GM23248 (cell line): ENCODE measurements at places on chromosomes 3 and 15. TPM values are rescaled to one million over a fixed set of nuclear protein-coding genes. Genes with fewer than 3 reads are reported as not detected.
A peak's percentile ranks its signal among the peaks of the same experiment; 100 is the strongest.

GRCh38 chr3:189166321-189166720, 5.5 kb upstream of the TPRG1 start:
- H3K27ac ChIP-seq: no peak overlapping the region
- H3K4me3 ChIP-seq: no peak overlapping the region
- H3K27me3 ChIP-seq: no peaks in the 10 kb centered on the region
- no peaks in the 10 kb centered on the region for H3K4me1 ChIP-seq
- DNase-seq: no peak

GRCh38 chr15:71588746-71589145, 221.6 kb upstream of the NR2E3 start:
- no peaks in the 10 kb centered on the region for H3K36me3 ChIP-seq
- peak; percentile 58 for DNase-seq
- no peaks in the 10 kb centered on the region for H3K27me3 ChIP-seq
- no peak overlapping the region for H3K27ac ChIP-seq
- H3K4me1 ChIP-seq: peaks cover 7% of the 10 kb centered on the region; the same call in 1 of the 2 replicates
- no peak overlapping the region for H3K4me3 ChIP-seq

- no peaks in the 10 kb centered on the region for H3K4me1 ChIP-seq
- H3K27ac ChIP-seq: no peak overlapping the region
- H3K36me3 ChIP-seq: no peaks in the 10 kb centered on the region
Measured at GRCh38 chr15:47932261-47932660, 188.5 kb upstream of the SLC24A5 start.

- H3K36me3 ChIP-seq: no peaks in the 10 kb centered on the region
- no peaks in the 10 kb centered on the region for H3K27me3 ChIP-seq
- 0 out of 2 replicates have a peak, but pooled peaks cover 3% of the 10 kb centered on the region for H3K4me1 ChIP-seq
- no peak for DNase-seq
Measured at GRCh38 chr3:177110895-177111294, 86.4 kb downstream of the TBL1XR1 start.

GRCh38 chr3:47542471-47543173, 29.1 kb upstream of the ELP6 start:
- H3K4me3 ChIP-seq: no peak overlapping the region
- DNase-seq: peak; percentile 70
- no peaks in the 10 kb centered on the region for H3K4me1 ChIP-seq
- H3K27me3 ChIP-seq: no peaks in the 10 kb centered on the region
- no peak overlapping the region for H3K27ac ChIP-seq
- H3K36me3 ChIP-seq: no peaks in the 10 kb centered on the region

GRCh38 chr3:156381253-156381652, 173.7 kb downstream of the SSR3 start:
- H3K27ac ChIP-seq: no peak overlapping the region
- DNase-seq: no peak
- no peak overlapping the region for H3K4me3 ChIP-seq
- no peaks in the 10 kb centered on the region for H3K4me1 ChIP-seq
- no peaks in the 10 kb centered on the region for H3K27me3 ChIP-seq
- no peaks in the 10 kb centered on the region for H3K36me3 ChIP-seq

GRCh38 chr3:155154255-155154654, 74.1 kb downstream of the MME start:
- H3K4me1 ChIP-seq: no peaks in the 10 kb centered on the region
- H3K36me3 ChIP-seq: peaks cover 59% of the 10 kb centered on the region
- H3K4me3 ChIP-seq: no peak overlapping the region
- no peaks in the 10 kb centered on the region for H3K27me3 ChIP-seq
- no peak overlapping the region for H3K27ac ChIP-seq

DNA sequence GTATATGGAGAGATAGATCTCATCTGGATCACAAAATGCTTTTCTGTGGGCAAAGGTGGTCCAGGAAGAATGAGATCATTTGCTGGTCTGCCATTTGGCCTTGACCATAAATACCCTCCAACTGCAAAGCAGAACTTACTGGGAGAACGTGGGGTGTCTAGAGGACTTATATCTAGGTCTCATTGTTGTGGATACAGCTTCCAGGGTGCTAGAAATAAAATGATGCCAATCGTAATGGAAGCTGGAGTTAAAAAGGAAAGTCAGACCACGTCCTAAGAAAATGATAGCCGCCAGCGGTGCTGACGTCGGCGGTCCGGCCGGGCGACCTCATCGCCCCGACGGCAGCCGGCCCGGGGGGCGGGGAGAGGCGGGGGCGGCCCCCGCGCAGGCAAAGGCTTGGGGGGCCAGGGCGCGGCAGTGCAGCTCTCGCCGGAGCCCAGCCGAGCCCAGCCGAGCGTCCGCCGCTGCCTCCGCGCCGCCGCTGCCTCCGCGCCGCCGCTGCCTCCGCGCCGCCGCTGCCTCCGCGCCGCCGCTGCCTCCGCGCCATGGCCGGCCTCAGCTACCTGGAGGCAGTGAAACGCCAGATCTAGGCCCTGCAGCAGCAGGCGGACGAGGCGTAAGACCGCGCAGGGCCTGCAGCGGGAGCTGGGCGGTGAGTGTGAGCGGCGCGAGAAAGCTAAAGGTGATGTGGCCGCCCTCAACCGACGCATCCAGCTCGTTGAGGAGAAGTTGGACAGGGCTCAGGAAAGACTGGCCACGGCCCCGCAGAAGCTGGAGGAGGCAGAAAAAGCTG, 89.5 kb downstream of the EOMES start:
- H3K27me3 ChIP-seq: no peaks in the 10 kb centered on the region
- H3K4me1 ChIP-seq: peaks cover 34% of the 10 kb centered on the region
- H3K4me3 ChIP-seq: peak overlapping the region; percentile 70
- peak overlapping the region; percentile 90 for H3K27ac ChIP-seq
- no peaks in the 10 kb centered on the region for H3K36me3 ChIP-seq

DNA sequence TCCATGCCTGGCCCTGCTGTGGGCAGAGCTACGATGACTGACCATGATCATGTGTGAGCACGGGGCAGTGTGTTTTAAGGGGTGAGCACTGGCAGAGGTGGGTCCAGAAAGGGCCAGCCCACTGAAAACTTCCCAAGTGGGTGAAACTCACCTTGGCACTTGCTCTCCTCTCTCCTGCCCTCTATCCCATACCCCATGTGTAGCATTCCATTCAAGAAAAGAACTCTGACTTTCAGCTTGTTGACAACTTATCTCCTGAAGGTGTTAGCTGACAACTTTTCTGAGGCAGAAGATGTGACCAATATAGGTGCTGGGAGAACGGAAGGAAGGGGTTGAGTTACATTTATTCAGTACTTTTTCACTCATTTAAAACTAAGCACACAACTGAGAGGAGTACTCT, 305.2 kb downstream of the RORA start:
- no peaks in the 10 kb centered on the region for H3K36me3 ChIP-seq
- H3K4me3 ChIP-seq: no peak overlapping the region
- H3K4me1 ChIP-seq: no peaks in the 10 kb centered on the region
- H3K27ac ChIP-seq: no peak overlapping the region
- DNase-seq: no peak

DNA sequence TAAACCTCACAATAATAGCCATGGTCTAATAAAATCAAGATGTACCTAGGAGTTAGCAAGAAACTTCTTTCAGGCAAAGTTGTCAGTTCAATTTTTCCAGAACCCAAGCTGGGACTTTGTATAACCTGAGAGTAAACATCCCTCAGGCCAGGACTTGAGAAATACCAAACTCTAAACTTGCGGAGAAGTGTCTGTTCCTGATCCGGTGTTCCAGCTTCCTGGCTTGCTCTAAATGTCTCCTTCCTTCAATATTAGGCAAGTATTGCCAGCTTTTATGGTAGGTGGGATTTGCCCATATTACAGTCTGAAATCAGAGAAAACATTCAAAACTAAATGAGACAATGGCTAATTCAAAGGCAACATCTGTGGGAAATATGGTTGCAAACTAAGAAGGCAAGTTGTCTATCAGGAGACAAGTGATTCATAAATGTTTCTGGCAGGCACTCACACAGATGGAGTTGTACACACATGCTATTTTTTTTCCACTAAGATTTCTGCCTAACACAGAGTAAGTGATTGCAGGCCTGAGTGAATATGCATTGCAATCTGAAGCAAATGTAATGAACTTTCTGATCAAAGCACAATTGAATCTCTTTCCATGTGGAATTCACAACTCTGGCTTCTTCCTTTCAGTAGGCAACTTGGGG, 88.3 kb upstream of the COL8A1 start:
- no peak overlapping the region for H3K4me3 ChIP-seq
- H3K27ac ChIP-seq: no peak overlapping the region
- H3K27me3 ChIP-seq: no peaks in the 10 kb centered on the region

DNA sequence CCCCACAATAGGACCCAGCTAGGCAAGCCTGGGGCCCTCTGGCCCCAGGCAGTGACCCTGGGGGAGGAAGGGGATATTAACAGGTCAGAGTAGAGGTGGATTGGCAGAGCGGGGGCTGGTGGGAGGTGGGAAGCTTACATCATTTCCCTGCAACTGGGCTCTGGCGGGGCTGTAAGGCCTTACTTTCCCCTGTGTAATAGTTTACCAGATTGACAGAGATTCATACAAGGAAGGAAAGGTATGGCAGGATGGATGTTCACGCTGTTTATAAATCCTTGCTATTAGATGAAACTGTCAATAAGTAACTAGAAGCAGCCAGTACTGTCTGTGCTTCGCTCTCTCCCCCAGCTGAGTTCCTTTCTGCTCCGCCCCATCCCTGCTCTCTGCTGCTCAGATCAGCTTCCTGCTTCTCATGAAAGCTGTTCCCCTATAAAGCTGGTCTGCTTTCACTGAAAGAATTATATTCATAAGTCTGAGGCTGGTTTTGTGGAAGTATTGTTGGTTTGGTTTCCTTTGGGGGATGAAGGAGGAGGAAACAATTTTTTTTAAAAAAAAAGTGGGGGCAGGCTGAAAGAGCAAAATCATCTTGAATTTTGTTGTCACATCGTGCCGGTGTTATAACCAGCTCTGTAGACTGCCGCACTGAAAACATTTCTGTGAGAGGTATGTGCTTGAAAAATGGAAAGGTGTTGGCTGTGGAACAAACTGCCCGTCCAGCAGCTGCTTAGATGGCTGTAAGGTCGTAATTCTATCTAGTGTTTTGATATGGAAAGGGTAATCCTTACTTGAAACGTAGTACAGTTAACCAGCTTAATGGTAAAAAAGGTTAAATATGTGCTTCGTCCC, 76.4 kb downstream of the BBX start:
- H3K4me1 ChIP-seq: peaks cover 26% of the 10 kb centered on the region
- DNase-seq: peak; percentile 69

Gene SYNPR
- total RNA-seq: not detected in 2 replicates

- no peaks in the 10 kb centered on the region for H3K36me3 ChIP-seq
- H3K27me3 ChIP-seq: no peaks in the 10 kb centered on the region
- no peak overlapping the region for H3K27ac ChIP-seq
- H3K4me3 ChIP-seq: no peak overlapping the region
Measured at GRCh38 chr15:41917767-41918430, 24.0 kb upstream of the SPTBN5 start.

Gene ANKRD34C
- not detected in 2 replicates for total RNA-seq

- no peaks in the 10 kb centered on the region for H3K36me3 ChIP-seq
- H3K4me3 ChIP-seq: no peak overlapping the region
- no peak overlapping the region for H3K27ac ChIP-seq
- H3K4me1 ChIP-seq: peaks cover 43% of the 10 kb centered on the region
Measured at GRCh38 chr3:134232151-134232550, 18.5 kb downstream of the RYK start.

GRCh38 chr3:185613016-185613415, 26.9 kb downstream of the SENP2 start:
- no peaks in the 10 kb centered on the region for H3K27me3 ChIP-seq
- no peak overlapping the region for H3K4me3 ChIP-seq
- no peak for DNase-seq
- no peak overlapping the region for H3K27ac ChIP-seq
- peaks cover 66% of the 10 kb centered on the region for H3K36me3 ChIP-seq

GRCh38 chr15:49490966-49491365, 67.9 kb downstream of the FGF7 start:
- H3K36me3 ChIP-seq: peaks cover 25% of the 10 kb centered on the region
- no peak overlapping the region for H3K4me3 ChIP-seq
- peaks cover 68% of the 10 kb centered on the region for H3K4me1 ChIP-seq
- peak; percentile 71 for DNase-seq

DNA sequence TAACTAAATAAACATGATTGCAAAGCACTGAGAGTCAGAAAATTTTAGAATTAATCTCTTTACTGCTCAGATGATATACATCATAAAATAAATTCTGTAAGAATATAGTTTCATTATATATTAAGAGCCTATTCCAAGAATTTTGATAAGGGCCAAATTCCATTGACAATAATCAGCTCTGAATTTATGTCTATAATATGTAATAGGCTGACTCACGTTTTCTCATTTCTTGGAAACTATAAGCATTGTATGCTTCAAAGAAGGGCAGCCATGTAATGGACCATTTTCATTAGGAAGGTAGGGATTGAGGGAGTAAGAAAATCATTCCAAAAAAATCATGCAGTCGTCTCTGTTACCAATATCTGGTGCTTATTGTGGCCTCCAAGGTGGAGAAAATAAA, 315.9 kb downstream of the ZIC4 start:
- no peak overlapping the region for H3K27ac ChIP-seq
- no peaks in the 10 kb centered on the region for H3K4me1 ChIP-seq
- H3K27me3 ChIP-seq: no peaks in the 10 kb centered on the region
- DNase-seq: peak; percentile 27

- no peak overlapping the region for H3K4me3 ChIP-seq
- H3K27me3 ChIP-seq: no peaks in the 10 kb centered on the region
- H3K4me1 ChIP-seq: no peaks in the 10 kb centered on the region
- H3K27ac ChIP-seq: no peak overlapping the region
- DNase-seq: no peak
Measured at GRCh38 chr3:20873235-20873634, 687.2 kb upstream of the SGO1 start.

- H3K27ac ChIP-seq: no peak overlapping the region; the same call in 1 of the 2 replicates
- no peaks in the 10 kb centered on the region for H3K36me3 ChIP-seq
- H3K27me3 ChIP-seq: peaks cover 7% of the 10 kb centered on the region
- DNase-seq: peak; percentile 95
- H3K4me3 ChIP-seq: no peak overlapping the region
Measured at GRCh38 chr15:65939901-65940617, 70.8 kb downstream of the RAB11A start.

Gene LYZL4
- not detected in 2 replicates for total RNA-seq
